ENCODE measurements at places on chromosomes 5 and 9.

GRCh38 chr9:89678396-89679015 is 73.7 kb downstream of the GADD45G start:
- no peak for DNase-seq

DNA sequence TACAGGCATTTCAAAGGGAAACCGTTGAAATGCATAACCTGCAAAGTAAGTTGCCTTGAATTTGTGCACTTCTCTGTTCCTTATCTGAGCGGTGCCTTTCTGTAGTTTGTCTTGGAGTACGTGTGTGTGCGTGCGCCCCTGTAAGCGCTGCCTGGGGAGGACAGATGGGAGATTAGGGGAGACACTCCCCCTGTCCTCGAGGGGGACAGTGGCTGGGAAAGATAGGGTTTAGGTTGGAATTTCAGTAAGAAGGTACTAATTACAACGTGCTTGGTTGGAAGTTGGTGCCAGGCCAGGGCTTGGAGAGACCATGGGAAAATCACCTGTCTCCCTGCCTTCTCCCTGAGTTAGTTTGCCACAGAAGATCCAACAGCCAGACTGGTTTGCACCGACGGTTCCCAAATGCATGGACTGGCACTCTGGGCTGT is 73.2 kb downstream of the PIK3R1 start:
- DNase-seq, result no peak

GRCh38 chr5:90565491-90565890 is 6.9 kb downstream of the ADGRV1 start:
- DNase-seq, result no peak

DNA sequence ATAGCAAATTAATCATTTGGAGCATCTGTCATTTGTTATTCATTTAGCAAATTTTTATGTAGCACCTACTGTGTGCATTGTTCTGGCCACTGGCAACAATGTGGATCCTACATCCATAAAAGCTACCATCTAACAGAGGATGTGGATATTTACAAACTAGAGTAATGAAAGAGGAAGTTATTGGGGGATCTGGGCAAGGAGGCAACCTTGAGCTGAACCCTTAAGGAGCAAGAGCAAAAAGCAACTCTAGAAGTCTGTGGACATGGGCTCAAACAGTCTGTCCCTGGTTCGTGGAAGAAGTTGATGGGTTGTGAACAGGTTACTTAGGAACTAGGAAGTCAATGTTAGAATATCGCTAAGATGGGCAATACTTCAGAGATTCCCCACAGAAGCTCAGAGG is 259.9 kb downstream of the SYK start:
- DNase-seq, result no peak

- DNase-seq, result no peak
Measured at GRCh38 chr9:14547245-14548060, 145.8 kb downstream of the ZDHHC21 start.

DNA sequence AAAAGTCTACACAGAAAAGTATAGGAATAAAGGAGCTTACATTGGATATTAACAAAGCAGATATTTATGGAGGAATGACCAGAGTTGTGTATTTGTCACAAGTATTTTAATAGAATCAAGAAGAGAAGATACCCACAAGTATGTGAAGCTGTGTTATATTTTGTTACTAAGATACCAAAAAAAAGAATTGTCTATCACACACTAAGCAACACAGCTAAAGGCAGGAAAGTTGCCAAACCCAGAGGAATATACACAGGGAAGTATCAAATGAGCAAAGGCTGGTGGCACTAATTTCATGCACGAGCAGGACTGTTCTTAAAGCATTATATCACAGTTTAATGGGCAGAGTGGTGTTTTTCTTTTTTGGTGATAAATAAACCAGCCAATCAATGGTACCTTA is 30.9 kb upstream of the RAI14 start:
- DNase-seq, result no peak

GRCh38 chr5:157020511-157021222 is 38.2 kb downstream of the HAVCR1 start:
- no peak for DNase-seq

All from activated naive CD4-positive, alpha-beta T cell treated with anti-CD3 and anti-CD28 coated beads for 36 hours (primary cell).